ENCODE measurements at places on chromosomes 3 and 15. TPM values are rescaled to one million over a fixed set of nuclear protein-coding genes. Genes with fewer than 3 reads are reported as not detected.

The SLC28A2 gene
- not detected for polyA plus RNA-seq

The ISLR2 gene
- polyA plus RNA-seq, result 3.7 TPM

The CRABP1 gene
- 16.3 TPM for polyA plus RNA-seq

The CFAP91 gene
- polyA plus RNA-seq, result 0.52 TPM

The IL17RD gene
- polyA plus RNA-seq, result 32.6 TPM

The BHLHE40 gene
- 25.8 TPM for polyA plus RNA-seq

The P3H2 gene
- 61.6 TPM for polyA plus RNA-seq

- DNase-seq, result no peak
Measured at GRCh38 chr3:124619887-124620599, 110.2 kb upstream of the UMPS start.

GRCh38 chr3:106014971-106015370 is 146.2 kb upstream of the CBLB start:
- no peak for DNase-seq

DNA sequence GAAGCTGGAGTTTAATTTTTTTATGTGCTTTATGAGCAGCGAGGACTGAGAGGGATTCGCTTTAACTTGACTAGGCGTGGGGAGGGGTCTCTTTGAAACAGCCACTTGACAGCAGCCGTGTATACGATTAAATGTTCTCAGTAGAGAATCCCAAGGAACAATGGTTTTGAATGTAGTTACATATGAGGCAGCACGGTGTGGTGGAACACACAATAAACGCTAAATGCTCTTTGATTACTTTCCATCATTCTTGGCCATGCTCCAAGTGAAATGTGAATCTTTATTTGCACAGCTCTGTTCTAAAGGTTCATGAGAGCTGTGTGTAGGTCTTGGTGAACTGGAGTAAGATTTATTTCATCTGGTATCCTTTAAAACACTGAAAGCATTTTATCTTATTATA is 251.4 kb upstream of the TGFBR2 start:
- DNase-seq, result peak; percentile 60

DNA sequence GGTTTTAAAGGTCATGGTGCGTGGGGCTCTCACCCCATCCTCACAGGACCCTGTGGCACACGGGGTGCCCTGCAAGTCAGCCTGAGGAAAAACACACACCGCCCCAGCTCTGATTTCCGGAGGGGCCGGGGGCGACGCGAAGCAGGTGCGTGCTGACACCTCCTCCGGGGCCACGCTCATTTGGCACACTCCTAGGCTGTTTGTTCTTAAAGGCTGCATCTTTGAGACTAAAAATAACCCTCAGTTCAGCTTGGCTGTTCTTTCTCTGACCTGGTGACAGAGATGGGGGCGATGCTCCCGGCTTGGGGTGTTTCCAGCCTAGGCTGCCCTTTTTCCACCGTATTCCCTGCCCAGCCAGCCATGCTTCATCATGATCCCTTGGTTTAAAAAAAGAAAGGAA is 141.5 kb upstream of the TPM1 start:
- no peak for DNase-seq

- peak; percentile 67 for DNase-seq
Measured at GRCh38 chr3:25783661-25784512, 644 bp upstream of the NGLY1 start.

DNA sequence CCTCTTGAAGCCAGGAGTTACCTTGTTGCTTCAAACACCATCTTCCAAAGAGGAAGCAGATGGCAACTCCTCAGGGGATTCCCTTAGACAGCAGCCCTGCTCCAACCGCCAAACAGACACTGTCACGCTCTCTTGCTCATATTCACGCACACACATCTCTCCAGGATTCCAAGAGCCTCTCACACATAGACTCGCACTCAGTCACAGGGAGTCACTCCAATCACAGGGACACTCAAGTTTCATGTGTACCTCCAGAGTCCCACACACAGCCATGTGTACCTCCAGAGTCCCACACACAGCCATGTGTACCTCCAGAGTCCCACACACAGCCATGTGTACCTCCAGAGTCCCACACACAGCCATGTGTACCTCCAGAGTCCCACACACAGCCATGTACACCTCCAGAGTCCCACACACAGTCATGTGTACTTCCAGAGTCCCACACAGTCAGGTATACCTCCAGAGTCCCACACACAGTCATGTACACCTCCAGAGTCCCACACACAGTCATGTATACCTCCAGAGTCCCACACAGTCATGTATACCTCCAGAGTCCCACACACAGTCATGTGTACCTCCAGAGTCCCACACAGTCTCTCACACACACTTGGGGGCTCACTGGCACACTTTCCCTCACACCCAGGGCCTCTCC is 6.1 kb downstream of the VWA5B2 start:
- DNase-seq, result no peak

- no peak for DNase-seq
Measured at GRCh38 chr3:4042070-4042469, 242.8 kb downstream of the LRRN1 start.

- no peak for DNase-seq
Measured at GRCh38 chr15:88018869-88019641, 237.5 kb downstream of the NTRK3 start.

GRCh38 chr3:122797291-122797690 is 2.4 kb downstream of the SLC49A4 start:
- DNase-seq, result no peak

DNA sequence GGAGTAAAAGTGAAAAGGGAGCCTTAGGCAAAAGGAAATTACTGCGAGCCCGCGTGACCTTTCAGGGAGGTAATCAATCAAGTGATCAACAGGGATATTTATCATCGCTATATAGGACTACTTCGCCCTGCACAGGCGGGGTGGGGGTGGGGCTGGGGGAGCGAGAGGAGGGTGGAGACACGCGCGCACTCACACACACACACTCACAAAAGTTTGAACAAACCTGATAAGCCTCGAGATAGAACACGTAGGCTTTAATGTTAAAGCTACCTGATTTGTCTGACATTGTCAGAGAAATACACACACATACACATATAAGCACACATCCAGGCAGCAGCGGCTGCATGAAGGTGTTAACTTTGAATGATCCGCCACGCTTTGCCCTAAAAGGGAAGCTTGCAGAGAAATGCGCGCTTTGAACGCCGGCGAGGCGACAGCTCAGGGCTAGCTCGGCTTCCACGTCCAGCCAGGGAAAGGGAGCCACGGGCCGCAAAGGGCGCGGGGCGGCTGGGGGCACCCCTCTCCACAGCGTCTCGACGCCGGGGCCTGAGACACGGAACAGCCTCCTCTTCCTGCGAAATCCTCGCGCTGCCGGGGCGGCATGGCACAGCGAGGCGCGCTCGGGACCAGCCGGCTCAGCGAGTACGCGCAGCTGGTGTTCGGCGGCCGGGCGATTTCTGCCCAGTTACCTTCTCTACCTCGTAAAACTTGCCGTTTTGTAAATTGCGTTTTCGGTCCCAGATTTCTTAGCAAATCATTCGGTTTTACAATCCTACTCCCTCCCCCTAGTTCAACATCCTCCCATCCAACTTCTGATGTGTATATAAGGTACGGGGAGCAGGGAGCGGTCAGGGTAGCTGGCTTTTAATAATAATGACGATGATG is 4.8 kb upstream of the MECOM start:
- DNase-seq, result no peak

GRCh38 chr15:50315814-50316630 is 39.0 kb downstream of the GABPB1 start:
- peak; percentile 59 for DNase-seq

- peak; percentile 68 for DNase-seq
Measured at GRCh38 chr3:37627951-37628620, 233.6 kb upstream of the CTDSPL start.

- DNase-seq, result no peak
Measured at GRCh38 chr15:97683831-97684230, 276.7 kb upstream of the ARRDC4 start.

DNA sequence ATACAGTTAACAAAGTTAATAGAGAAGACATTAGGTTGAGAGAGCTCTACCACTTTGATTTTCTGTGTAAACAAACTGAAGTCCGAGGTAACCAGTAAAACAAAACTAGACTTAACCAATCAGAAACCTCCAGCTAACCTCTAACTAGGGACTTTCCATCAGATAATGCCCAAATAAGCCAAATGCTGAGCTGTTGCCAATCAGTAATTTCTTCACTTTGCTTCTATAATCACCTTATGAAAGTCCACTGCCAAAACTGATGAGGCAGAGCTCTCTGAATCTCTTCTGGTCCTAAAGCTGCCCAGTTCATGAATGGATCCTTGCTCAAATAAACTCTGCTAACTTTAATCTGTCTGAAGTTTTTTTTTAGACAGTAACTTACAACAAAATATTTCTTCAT is 448.0 kb upstream of the NECTIN3 start:
- DNase-seq, result no peak

DNA sequence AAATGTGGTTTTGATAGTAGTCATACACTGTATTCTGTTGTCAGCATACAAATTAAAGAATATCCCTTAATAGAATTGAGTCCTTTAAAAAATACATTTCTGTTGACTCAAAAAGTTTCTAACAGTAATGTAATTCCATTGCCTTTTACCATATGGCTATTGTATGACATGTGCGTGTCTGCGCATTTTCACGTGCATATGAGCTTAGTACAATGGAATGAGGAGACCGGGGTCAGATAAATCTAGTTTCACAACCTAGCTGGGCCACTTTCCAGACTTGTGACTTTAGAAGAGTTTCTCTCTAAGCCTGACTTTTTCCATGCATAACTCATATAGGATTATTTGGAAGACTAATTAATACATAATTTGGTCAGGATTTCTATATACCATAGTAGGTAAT is 38.7 kb downstream of the ZBTB38 start:
- peak; percentile 75 for DNase-seq

DNA sequence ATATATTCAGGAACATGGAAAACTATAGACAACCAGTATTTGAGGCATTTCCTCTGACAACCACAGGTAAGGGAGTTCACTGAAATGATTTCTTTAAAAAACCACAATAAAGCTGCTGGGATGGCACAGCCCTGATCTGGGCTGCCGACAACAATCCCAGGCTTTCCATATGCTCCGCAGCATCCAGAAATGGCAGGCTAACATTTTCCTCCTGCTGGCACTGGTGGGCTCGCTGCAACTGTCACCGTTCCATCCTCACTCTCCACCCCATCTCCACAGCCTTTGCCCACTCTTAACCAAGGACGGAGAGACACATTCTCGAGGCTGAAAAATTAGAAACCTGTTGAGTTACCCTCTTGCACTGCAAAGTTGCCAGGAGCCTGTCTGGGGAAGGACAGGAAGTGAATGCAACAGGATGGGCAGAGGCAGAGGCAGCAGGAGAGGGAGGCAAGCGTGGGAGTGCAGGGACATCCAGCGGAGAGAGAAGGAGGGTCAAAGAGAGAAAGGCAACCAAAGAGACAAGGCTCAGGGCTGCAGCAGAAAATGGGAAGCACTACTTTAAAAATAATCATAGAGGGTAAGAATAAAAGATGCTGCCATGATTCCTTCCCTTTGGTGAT is 79.0 kb upstream of the ARRDC4 start:
- DNase-seq, result no peak

DNA sequence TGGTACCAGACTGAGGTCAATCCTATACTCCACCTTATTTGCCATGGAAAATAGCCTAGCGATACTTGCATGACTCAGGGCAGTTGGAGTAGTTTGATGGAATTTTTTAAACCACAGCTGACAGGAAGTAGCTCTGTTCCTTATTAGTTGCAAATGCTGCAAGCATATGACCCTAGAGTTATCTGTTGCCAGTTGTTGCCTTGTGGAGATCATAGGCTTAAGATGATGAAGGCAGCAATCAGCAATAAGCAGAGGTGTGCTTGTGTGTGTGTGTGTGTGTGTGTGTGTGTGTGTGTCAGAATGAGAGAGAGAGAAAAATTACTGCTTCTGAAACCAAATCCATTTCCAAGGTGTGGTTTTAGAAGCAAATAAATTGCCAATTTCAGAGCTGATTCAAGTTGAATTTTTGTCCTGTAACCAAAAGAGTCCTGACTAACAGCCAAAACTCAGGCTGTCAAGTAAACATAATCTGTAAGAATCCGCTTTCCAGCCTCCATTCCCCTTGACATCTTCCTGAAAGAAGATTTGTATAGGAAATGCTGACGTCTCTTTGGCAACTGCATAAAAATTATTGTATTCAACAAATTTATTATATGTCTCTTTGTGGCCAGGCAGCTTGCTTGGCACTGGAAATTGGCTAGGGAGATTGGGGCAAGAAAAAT is 141.2 kb downstream of the SERPINI1 start:
- DNase-seq, result peak; percentile 91

GRCh38 chr15:77387365-77388105 is 32.4 kb downstream of the PEAK1 start:
- peak; percentile 22 for DNase-seq

GRCh38 chr3:102114264-102114979 is 265.1 kb downstream of the NFKBIZ start:
- peak; percentile 23 for DNase-seq
